ENCODE measurements at places on chromosomes 6 and 20.

DNA sequence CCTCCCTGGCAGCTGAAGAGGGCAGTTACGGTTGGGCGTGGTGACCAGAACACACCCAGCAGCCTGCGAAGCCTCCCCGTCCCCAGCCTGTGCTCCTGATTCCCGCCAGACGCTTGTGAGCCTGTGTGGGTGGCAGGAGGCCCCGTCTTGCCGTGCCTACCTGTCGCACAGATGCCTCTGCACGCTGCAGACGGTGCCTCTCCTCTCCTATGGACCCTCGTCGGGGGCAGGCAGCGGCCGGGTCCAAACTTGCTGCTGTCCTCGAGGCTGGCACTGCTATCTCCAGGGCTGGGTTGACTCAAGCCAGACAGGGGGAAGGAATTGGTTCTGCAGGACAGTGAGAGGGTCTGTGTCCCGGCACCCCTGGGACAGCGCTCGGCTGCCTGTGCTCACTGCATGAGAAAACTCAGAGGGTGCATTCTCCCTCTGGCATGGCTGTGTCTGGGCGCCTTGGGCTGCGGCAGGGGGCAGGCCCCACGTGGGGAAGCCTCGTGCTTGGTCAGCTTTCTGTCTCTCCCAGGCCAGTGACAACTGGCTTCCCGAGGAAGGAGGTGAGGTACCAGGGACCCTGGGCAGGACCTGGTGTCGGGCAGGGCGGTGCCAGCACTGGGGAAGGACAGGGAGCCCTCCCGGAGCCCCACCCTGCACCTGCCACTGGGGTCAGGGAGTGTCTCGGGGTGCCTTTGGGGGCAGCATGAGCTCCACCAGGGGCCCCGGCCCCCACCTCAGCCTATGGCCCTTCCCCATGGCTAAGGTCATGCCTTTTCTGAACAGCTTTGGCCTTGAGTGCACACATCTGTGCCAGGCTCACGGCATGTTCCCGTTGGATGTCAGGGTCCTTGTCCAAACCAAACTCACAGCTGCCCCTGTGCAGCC is 127.5 kb downstream of the TAF4 start:
- DNase-seq: no peak

DNA sequence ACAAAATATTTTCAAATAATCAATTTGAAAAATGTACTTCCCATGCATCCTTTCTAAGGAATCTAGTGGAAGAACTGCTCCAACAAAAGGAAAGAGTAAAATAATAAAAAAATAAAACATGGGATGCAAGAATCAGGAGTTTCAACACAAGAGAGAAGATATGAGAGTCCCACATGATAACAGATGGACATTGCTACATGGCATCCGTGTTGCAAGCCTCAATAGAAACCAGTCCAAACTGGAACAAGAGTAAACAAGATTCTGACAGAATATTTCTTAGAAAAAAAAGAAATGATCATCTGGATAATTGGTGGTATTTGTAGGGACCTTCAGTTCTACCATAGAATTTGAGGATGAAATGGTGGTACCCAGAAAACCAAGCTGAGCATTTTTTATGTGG is 186.8 kb downstream of the FRK start:
- no peak for DNase-seq

DNA sequence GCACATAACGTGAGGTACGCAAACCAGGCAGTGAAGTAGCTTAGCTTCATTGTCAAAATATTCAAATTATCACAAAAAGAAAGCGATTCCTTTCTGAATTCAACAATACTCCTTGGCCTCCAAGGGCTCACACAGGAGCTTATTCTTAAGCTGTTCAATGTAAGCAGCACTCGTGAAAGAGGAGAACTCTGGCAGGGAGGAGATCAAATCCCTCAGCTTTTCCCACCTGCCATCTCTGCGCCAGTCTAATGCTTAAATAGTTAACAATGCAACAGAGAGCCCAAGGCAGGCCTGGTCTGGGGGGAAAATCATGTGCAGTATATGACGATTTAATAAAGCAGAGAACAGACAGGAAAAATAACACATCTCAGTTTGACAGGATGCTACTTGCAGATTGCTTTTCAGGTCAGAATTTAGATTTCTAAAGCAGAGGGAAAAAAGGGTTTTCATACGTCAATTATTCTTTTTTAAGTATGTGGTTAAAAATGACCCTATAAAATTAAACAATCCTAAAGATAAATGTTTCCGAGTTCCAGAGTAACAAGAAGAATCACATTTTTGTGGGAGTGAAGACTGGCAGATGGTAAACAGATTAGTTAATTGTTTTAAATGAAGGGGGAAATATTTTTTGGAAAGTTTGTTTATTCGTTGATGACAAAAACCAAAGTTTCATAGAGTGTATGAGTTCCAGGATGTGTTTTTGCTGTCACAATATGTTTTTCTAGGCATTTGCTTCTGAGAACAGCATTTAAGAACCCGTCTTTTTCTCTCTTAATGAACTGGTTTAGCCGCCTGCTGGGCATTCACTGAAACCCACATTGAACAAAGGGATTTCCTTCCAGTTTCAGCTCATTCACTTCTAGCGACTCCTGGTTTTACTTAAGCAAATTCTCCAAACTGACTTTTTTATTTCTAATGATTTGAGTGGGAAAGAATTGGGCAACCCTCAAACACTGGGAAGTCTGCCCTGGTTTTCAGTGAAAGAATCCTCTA is 45.9 kb downstream of the PLAGL1 start:
- peak; percentile 15 for DNase-seq

DNA sequence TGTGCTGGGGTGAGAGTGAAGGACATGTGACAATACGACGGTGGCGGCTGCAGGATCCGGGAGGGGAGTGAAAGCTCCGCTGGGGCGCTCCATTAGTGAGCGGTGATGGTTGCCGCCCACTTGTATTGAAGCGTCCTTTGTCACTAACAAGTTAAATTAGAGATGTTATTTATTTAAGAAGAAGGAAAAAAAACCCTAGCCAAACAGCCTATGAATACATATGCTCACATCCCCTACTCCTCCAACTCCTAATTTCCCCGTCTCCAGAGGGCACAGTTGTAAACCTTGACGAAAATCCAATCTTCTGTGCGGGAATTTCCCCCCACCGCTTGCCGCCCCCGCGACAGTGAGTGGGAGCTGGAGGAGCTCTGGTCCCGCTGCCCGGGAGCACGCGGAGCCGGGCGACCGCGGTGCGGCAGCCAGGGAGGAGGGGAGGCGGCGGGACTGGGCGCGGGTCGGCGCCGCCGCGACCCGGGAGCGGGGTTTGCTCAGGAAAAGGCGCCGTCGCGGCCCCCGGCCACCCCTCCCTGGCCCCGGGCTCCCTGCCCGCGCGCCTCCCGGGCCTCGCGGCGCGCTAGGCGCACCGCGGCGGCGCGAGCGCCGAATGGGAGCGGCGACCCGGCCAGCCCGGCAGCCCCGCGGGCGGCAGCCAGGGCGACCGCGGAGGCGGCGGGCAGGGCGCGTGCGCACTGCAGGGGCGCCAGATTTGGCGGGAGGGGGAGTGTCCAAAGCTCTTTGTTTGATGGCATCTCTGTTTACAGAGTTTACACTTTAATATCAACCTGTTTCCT is at the start of gene MYB:
Gene MYB, plus strand, starts transcription at position 767 of the 791 bp plus-strand sequence. CDS start 206 bp downstream, outside the sequence.
- peak; percentile 47 for DNase-seq

- DNase-seq: peak; percentile 28
Measured at GRCh38 chr20:18005170-18005989, 36.6 kb downstream of the MGME1 start.

GRCh38 chr6:13553646-13554045 is 20.8 kb upstream of the SIRT5 start:
- DNase-seq: no peak

- no peak for DNase-seq
Measured at GRCh38 chr20:47730744-47731143, 54.5 kb downstream of the SULF2 start.

DNA sequence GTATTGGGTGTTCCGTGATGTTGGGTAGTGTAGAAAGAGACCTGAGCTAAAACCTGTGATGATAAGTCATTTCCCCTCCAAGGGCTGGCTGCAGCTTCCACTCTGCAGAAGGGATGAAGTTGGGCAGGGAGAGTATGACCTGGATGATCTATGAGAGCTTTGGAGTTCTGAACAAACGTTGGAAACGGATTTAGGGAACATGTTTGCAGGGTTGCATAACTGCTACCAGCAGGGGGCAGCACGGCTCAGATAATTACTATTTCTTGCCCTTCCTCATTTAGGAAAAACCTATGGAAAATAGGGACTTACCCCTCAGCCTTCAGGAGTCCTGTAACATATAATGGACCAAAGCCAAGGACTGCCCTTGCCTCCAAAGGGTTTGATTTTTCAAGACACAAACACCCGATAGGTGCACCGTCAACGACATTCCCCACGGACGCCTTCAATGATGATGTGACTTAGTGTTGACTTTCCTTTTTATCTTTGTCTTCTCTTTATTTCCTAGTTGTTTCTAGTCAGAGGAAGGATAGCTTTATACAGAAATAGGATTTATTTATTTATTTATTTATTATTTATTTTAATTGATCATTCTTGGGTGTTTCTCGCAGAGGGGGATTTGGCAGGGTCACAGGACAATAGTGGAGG is 164.9 kb upstream of the SASH1 start:
- DNase-seq: peak; percentile 50
